ENCODE measurements at places on chromosomes 1 and 21. TPM values are rescaled to one million over a fixed set of nuclear protein-coding genes. Genes with fewer than 3 reads are reported as not detected.
A peak's percentile ranks its signal among the peaks of the same experiment; 100 is the strongest.

The AUNIP gene
- total RNA-seq, result 2.2 TPM

The SMIM1 gene
- not detected for total RNA-seq

GRCh38 chr1:212968368-212968863 lies 18.1 kb downstream of the VASH2 start:
- H3K4me3 ChIP-seq, result no peak overlapping the region
- H3K27ac ChIP-seq, result no peak overlapping the region
- H3K27me3 ChIP-seq, result peaks cover 26% of the 10 kb centered on the region
- DNase-seq, result no peak

DNA sequence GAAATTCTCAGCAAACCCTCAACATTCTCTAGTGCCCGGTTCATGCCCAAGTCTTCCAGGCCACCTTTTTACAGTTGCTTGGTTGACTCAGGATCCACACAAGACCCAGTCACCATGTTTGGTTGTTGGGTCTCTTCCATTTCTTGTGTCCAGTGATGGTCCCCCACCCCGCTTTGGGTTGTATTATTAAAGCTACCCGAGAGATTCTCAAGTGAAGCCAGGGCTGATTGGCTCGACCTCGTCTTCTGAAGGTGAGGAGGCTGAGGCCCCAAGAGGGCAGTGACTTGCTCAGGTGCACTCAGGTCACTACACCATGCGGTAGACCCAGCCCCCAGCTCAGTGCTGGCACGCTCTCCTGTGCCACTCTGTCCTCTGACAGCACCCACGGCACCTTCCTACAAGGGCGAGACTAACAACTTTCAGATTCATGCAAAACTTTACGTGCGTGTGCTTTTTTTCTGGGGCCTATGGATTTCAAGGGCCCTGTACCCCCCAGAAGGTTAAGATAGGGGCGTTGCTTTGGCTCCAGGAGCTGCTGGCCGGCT lies 50.3 kb downstream of the CAPN9 start:
- H3K4me1 ChIP-seq, result no peaks in the 10 kb centered on the region
- H3K36me3 ChIP-seq, result no peaks in the 10 kb centered on the region
- no peak overlapping the region for H3K27ac ChIP-seq

The TMEM240 gene
- 3.3 TPM for total RNA-seq

DNA sequence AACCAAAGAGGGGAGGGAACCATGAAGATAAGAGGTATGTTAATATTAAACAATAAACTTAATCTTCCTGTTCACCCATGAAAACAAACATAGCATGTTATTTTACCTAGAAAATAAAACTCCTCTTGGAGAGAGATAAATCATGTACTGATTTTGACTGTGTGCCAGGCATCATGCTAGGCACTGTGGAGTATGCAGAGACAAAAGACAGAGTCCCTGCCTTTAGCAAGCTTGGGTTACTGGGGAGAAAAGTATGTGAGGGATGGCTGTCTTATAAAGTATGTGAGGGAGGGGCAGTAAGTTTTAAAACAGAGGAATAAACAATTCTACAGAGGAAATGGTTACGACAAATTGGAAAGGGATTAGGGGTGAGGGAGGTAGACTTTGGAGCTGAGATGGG lies 129.5 kb upstream of the BEND5 start:
- H3K27me3 ChIP-seq, result 0 out of 2 replicates have a peak, but pooled peaks cover 5% of the 10 kb centered on the region
- no peak overlapping the region for H3K27ac ChIP-seq

DNA sequence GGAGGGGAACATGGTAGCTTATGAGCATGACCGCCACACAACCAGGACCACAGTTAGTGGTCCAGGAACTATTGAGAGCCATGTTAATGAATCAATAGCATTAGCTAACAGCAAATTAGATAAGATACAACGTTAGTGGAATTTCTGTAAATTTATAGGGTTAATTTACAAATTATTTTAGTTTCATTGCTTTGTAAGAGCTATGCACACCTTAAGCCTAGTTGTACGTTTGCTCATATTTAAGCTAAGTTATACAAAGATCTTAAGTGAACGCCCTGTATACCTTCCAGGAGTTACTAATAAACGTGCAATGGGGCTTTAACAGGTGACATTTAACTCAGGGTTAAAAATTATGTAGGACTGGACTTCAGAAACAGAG lies 749 bp downstream of the EXOSC10 start:
- DNase-seq, result no peak
- peak overlapping the region; percentile 96 for H3K4me3 ChIP-seq
- H3K4me1 ChIP-seq, result peaks cover 10% of the 10 kb centered on the region
- H3K36me3 ChIP-seq, result peaks cover 25% of the 10 kb centered on the region
- H3K27ac ChIP-seq, result peak overlapping the region; percentile 74

GRCh38 chr1:164637461-164638375 lies 78.7 kb downstream of the PBX1 start:
- H3K27ac ChIP-seq, result peak overlapping the region; percentile 82
- DNase-seq, result peak; percentile 87
- H3K4me3 ChIP-seq, result 0 out of 2 replicates have a peak overlapping the region, but pooled peaks have one; percentile 18
- H3K36me3 ChIP-seq, result no peaks in the 10 kb centered on the region

DNA sequence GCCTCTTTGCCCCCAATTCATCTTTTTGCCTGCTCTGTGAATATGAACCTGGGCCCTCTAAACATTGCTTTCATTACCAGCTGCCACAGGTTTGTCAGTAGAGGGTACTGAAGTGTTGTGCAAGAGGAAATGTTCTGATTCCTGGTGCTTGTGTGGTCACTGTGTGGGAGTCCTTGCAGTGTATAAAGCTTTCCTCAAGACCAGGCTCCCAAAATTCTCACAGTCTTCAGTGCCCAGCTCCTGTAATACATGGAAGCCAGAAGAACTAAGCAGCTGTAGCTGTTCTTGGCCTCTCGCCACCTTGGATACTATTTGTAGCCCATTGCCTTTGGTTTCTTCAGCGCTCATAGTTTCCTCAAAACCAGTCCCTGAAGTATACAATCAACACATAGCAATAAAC lies 1046.2 kb downstream of the BRINP3 start:
- H3K27me3 ChIP-seq, result no peaks in the 10 kb centered on the region
- DNase-seq, result no peak
- no peak overlapping the region for H3K4me3 ChIP-seq
- H3K4me1 ChIP-seq, result no peaks in the 10 kb centered on the region
- no peaks in the 10 kb centered on the region for H3K36me3 ChIP-seq
- no peak overlapping the region for H3K27ac ChIP-seq

The RAP1GAP gene
- total RNA-seq, result 0.97 TPM

- no peak for DNase-seq
- H3K27ac ChIP-seq, result no peak overlapping the region
- no peaks in the 10 kb centered on the region for H3K36me3 ChIP-seq
- H3K27me3 ChIP-seq, result no peaks in the 10 kb centered on the region
- no peak overlapping the region for H3K4me3 ChIP-seq
These were observed 13.1 kb downstream of the IL6R start for GRCh38 chr1:154418062-154418921.

- H3K27me3 ChIP-seq, result no peaks in the 10 kb centered on the region
- H3K36me3 ChIP-seq, result peaks cover 20% of the 10 kb centered on the region
- H3K4me3 ChIP-seq, result no peak overlapping the region
These were observed 31.4 kb downstream of the QSOX1 start for GRCh38 chr1:180185971-180186645.

GRCh38 chr1:106817575-106817974 lies 238.9 kb upstream of the PRMT6 start:
- H3K4me3 ChIP-seq, result no peak overlapping the region
- no peaks in the 10 kb centered on the region for H3K4me1 ChIP-seq
- H3K36me3 ChIP-seq, result no peaks in the 10 kb centered on the region
- DNase-seq, result no peak
- H3K27ac ChIP-seq, result no peak overlapping the region
- no peaks in the 10 kb centered on the region for H3K27me3 ChIP-seq

DNA sequence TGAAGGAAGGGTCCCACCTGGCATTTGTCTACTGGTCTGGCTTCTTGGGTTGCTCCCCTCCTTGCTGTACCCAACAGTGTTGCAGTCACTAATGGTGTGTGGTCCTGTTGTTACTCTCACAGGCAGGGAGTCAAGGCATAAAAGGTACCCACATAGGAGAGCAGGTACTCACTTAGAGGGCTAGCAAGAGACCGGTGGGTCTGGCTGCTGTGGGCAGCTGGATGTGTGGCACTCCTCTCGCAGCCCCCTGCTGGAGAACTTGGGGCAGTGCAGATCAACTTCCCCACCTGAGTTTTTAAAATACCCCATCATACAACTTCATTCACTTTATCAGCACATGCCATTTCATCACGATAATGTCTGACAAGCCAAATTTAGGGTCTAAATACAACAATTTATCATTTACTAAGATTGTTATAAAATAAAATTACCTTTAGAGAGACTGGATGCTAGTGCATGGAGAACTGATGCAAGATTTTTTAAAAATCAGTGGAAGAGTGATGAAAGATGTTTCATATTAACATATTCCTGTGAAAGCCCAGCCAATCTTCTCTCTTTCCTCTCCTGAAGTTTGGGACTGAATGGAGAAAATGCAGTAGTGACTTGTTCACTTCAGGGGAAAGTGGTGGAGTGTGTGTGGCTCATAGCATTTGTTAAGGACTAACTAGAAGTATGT lies 42.8 kb downstream of the ACP6 start:
- no peaks in the 10 kb centered on the region for H3K36me3 ChIP-seq
- 0 out of 2 replicates have a peak, but pooled peaks cover 8% of the 10 kb centered on the region for H3K4me1 ChIP-seq
- no peak overlapping the region for H3K4me3 ChIP-seq
- DNase-seq, result peak; percentile 57
- H3K27me3 ChIP-seq, result no peaks in the 10 kb centered on the region
- H3K27ac ChIP-seq, result no peak overlapping the region

DNA sequence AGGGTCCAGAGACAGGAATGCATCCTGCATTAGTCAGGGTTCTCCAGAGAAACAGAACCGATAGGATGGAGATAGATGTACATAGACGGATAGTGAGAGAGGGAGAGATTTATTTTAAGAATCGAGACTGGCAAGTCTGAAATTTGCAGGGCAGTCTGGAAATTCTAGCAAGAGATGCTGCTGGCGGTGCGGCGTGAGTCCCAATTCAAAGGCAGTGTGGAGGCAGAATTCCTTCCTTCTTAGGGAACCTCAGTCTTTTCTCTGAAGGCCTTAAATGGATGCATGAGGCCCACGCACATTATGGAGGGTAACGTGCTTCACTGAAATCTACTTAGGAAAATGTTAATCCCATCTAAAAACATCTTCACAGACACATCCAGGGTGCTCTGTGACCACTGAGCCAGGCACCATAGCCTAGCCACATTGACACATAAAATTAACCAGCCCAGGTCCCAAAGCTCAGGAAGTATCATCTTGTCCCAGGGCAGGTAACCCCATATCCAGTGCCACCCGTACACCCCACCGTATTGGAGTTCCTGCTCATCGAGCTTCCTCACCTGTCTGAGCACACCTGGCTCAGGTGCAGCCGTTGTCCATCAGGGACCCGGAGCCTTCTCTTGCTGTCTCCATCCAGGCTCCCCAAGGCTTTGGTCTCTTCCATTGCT lies 9.7 kb upstream of the PKNOX1 start:
- no peaks in the 10 kb centered on the region for H3K4me1 ChIP-seq
- no peak overlapping the region for H3K27ac ChIP-seq
- H3K27me3 ChIP-seq, result no peaks in the 10 kb centered on the region
- no peak overlapping the region for H3K4me3 ChIP-seq
- DNase-seq, result no peak
- no peaks in the 10 kb centered on the region for H3K36me3 ChIP-seq

DNA sequence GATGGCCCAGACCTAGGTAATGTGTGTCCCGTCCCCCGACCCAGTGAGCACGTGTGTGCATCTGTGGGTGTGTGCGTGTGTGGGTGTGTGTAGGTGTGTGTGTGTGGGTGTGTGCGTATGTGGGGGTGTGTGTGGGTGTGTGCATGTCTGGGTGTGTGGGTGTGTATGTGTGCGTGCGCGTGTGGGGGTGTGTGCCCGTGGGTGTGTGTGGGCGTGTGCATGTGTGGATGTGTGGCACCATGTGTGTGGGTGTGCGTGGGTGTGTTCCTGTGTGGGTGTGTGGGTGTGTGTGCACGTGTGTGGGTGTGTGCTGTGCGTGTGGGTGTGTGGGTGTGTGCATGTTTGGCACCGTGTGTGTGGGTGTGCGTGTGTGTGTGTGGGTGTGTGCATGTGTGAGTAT lies 309.5 kb downstream of the KIF26B start:
- no peaks in the 10 kb centered on the region for H3K36me3 ChIP-seq
- H3K27me3 ChIP-seq, result no peaks in the 10 kb centered on the region
- no peak overlapping the region for H3K4me3 ChIP-seq

The NBPF10 gene
- total RNA-seq, result 2.3 TPM

The GJB4 gene
- not detected for total RNA-seq

DNA sequence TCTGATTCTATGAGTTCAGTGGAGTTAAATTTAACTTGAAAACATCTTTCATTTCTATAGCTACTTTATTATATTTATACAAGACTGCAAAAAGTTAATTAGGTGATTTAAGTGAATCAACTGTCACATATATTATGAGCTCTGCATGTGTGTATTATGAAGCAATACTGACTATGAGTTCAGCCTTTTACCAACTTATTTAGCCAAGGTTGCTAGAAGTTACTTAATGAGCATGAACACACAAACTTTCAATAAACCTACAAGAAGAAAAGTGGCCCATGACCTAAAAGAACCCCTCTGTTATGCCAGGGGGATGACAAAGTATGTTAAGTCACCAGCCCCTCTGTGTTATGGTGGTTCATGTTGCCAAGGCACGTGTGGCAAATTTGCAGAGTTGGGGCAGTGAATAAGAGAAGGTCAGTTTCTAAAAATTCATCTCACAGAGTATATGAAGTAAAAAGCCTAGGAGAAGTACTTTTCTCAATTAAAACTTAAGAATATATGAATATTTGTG lies 86.7 kb upstream of the LYPLAL1 start:
- peaks cover 54% of the 10 kb centered on the region for H3K4me1 ChIP-seq
- H3K36me3 ChIP-seq, result no peaks in the 10 kb centered on the region
- no peak overlapping the region for H3K4me3 ChIP-seq
- peak; percentile 20 for DNase-seq
- H3K27me3 ChIP-seq, result no peaks in the 10 kb centered on the region
- H3K27ac ChIP-seq, result no peak overlapping the region

DNA sequence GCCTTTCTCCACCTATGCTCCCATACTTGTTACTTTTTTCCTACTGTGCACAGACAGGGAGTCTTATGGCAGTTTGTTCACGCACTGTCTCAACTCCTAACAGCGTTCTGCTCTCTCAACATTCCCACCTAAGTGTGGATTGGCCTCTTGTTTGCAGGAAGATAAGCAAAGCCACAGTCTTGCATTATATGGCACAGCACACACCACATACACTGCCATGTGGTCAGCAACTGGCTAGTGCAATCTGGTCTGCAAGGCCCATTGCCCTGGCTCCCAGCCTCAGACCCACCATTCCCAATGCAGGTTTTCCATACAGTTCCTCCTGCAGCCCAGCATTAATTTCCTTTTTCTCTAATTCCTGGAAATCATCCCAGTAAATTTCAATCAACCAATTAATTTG lies 38.3 kb upstream of the LAMC2 start:
- no peak for DNase-seq
- H3K27me3 ChIP-seq, result no peaks in the 10 kb centered on the region
- H3K4me3 ChIP-seq, result no peak overlapping the region
- H3K36me3 ChIP-seq, result peaks cover 27% of the 10 kb centered on the region
- H3K27ac ChIP-seq, result peak overlapping the region; percentile 63

GRCh38 chr1:203638950-203639349 lies 12.3 kb downstream of the ATP2B4 start:
- H3K27me3 ChIP-seq, result no peaks in the 10 kb centered on the region
- no peak overlapping the region for H3K4me3 ChIP-seq
- peak; percentile 54 for DNase-seq
- no peaks in the 10 kb centered on the region for H3K36me3 ChIP-seq

GRCh38 chr21:45741691-45742090 lies 98.2 kb downstream of the PCBP3 start:
- H3K4me1 ChIP-seq, result no peaks in the 10 kb centered on the region
- no peak for DNase-seq
- no peak overlapping the region for H3K4me3 ChIP-seq

- no peak overlapping the region for H3K4me3 ChIP-seq
- H3K4me1 ChIP-seq, result no peaks in the 10 kb centered on the region
- peak; percentile 75 for DNase-seq
- peaks cover 8% of the 10 kb centered on the region for H3K27me3 ChIP-seq
- no peaks in the 10 kb centered on the region for H3K36me3 ChIP-seq
These were observed 45.7 kb downstream of the ZC3H11B start for GRCh38 chr1:219566951-219567947.
